ENCODE measurements at places on chromosomes 11 and 22. TPM values are rescaled to one million over a fixed set of nuclear protein-coding genes. Genes with fewer than 3 reads are reported as not detected.

The SERPIND1 gene
- not detected for total RNA-seq

The TAGLN gene
- 583 TPM for total RNA-seq

GRCh38 chr11:59857439-59858434 lies 8.6 kb downstream of the TCN1 start:
- peak; percentile 47 for DNase-seq

DNA sequence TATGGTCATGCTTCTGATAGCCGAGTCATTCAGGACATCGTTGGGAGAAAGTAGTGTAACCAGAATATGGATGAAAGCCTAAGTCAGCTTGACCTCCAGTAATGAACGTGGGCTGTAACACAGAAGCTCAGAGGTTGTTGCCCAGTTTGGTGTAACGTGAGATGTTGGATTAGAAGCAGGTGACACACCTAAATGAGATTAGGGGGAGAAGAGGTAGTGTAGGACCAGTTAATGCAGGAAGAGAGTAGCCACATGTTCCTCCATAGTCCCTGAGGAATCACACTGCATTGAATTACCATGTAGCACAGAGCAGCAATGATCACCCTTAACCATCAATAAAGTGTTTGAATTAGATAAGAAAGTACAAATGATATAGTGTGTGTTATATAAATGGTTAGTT lies 20.4 kb downstream of the FBXO7 start:
- DNase-seq: no peak

The LRRC4C gene
- total RNA-seq: 0.12 TPM

Data from epithelial cell of proximal tubule (primary cell).